ENCODE measurements at places on chromosomes 2 and 18. TPM values are rescaled to one million over a fixed set of nuclear protein-coding genes. Genes with fewer than 3 reads are reported as not detected.

GRCh38 chr2:213220967-213221603 lies 63.2 kb upstream of the SPAG16 start:
- DNase-seq, result no peak

- no peak for DNase-seq
Observed at GRCh38 chr2:29583548-29584156, 337.7 kb downstream of the ALK start.

- DNase-seq, result no peak
Observed at GRCh38 chr2:180368881-180369280, 361.8 kb upstream of the CWC22 start.

The PDE11A gene
- 3.2 TPM for total RNA-seq

The AOX1 gene
- total RNA-seq, result 33.9 TPM

GRCh38 chr2:216015722-216016464 lies 2.5 kb upstream of the MREG start:
- peak; percentile 12 for DNase-seq

The C2orf78 gene
- total RNA-seq, result not detected

DNA sequence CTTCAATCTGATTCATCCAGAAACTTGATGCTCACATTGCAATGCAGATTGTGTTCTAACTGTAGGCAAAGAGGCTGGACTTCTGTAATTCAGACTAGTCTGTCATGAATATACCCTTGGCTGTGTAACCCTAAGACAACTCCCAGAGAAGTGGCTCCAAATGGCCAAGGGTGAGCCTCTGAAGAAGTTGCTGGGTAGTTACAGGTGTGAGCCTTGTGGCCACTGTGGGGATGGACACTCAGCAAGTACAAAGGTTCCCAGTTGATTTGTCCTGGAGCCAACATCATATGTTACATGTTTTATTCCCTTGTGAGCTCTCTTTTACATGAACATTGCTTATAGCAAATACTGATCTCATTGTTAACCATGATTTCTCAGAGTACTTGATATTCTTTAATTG lies 94.8 kb upstream of the KCNJ3 start:
- DNase-seq, result no peak

DNA sequence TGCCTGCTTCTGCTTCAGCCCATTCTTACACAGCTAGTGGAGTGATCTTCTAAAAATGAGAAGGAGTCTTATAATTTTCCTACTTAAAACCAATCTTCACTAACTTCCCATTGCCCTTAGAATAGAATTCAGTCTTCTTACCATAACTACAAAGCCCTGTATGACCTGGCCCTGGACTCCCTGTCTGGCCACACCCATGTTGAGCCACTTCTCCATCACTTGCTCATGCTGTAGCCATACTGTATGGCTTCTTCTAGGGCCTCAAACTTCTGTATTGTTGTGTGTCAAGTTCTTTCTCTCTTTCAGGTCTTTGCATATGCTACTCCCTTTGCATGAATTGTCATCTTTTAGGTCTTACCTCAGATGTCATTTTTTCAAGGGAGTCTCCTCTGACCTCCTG lies 11.2 kb downstream of the DGUOK start:
- DNase-seq, result no peak

DNA sequence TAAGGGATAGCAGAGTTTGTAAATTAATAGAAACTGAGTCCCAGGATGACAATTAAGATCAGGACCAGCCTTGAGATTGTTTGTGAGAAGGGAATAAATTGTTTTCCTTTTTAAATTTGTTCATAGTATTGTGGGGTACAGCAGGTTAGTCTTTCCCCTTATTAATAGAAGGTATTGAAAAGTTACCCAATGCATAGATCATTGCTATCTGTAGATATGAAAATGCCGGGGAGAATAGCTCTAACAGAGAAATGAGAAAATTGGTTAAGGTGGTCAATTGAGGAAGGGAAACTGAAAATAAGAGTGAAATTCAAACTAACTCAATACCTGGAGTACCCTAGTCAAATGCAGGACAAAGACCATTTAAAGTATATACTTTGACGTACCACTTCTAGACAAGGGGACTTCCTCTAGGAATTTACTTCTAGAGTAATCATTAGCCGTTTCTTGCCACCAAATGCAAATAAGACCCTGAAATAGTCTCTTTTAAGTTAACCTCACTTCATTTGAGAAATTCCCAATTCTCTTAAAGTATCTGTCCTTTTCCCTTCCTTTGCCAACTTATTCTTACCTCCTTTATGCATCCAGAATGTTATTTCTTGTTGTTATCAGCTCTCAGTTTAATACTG lies 1224.4 kb upstream of the LRRTM1 start:
- DNase-seq, result no peak

DNA sequence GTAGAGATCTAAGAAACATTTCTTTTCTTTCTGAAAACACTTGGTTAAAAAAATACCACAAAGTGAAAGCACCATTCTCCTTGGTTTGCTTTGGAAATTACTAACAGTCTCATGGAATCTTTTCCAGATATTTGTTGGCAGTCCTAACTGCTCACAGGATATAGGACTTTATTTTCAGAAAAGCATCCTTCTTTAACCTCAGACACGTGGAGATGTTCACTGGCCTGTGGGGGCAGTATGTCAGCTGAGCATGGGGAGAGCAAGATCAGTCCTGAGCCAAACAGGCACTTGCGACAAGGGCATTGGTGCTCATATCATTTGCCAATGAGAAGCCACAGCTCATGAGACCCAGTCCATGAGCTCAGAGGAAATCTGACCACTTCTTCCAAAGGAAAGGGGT lies 371.9 kb downstream of the NBAS start:
- no peak for DNase-seq
